Activated CD4-positive, alpha-beta T cell treated with anti-CD3 and anti-CD28 coated beads, Interleukin-2, amount 10 ng/mL, durations not matched to agents 24 days and 14 days (primary cell): ENCODE measurements at places on chromosomes 1 and 21. TPM values are rescaled to one million over a fixed set of nuclear protein-coding genes. Genes with fewer than 3 reads are reported as not detected.

GRCh38 chr1:20873311-20873710, 86.2 kb upstream of the HP1BP3 start:
- peaks cover 6% of the 10 kb centered on the region for H3K4me1 ChIP-seq
- H3K27me3 ChIP-seq: no peaks in the 10 kb centered on the region
- peaks cover 19% of the 10 kb centered on the region for H3K36me3 ChIP-seq
- H3K4me3 ChIP-seq: no peak overlapping the region
- no peak overlapping the region for H3K27ac ChIP-seq
- DNase-seq: no peak

GRCh38 chr1:208002672-208003071, 91.7 kb upstream of the CD34 start:
- no peaks in the 10 kb centered on the region for H3K4me1 ChIP-seq
- H3K4me3 ChIP-seq: no peak overlapping the region
- peaks cover 6% of the 10 kb centered on the region for H3K27me3 ChIP-seq
- DNase-seq: no peak

DNA sequence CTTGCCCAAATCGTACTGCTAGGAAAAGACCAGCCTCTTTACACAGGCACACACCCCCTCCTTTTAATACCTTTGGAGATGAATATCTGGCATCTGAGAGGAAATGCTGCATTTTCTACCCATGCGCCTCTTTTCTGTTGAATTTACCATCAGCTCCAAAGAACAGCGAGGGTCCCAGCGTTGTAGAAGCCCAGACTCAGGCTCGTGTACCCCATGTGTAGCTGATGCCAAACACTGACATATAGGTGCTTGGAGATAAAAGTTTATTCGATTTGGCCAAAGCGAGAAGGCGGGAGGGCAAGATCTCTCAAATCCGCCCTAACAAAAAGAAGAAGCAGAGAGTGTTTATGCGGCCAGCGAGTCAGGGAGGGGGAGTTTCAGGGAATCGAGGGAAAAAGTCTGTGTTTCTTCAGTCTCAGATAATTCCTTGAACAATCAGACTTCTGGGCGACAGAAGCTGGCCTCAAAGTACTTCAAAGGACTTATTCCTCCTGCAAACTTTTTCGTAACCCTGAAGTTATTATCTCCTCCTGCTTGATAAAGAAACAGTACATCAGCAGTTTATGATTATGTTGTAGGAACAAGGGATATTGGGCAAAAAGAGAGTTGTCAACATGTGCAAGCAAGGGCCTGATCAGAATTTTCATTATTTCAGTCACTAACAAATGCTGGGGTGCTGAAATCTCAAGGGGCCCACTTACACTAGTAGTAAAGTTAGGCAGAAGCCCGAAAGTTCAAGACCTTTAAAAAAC, 642 bp upstream of the CREG1 start:
- H3K36me3 ChIP-seq: no peaks in the 10 kb centered on the region
- peaks cover 8% of the 10 kb centered on the region for H3K27me3 ChIP-seq
- H3K27ac ChIP-seq: no peak overlapping the region
- no peak for DNase-seq
- peaks cover 26% of the 10 kb centered on the region for H3K4me1 ChIP-seq

- H3K4me1 ChIP-seq: peaks cover 2% of the 10 kb centered on the region
- H3K27ac ChIP-seq: no peak overlapping the region
- no peaks in the 10 kb centered on the region for H3K36me3 ChIP-seq
- no peak for DNase-seq
- H3K27me3 ChIP-seq: peaks cover 1% of the 10 kb centered on the region
Measured at GRCh38 chr1:48681476-48682305, 95.0 kb downstream of the BEND5 start.

GRCh38 chr1:1358433-1359271, at the start of gene MXRA8:
TSS of gene MXRA8 (minus strand) at chr1:1358555. CDS start at chr1:1358504, 51 bp downstream.
- H3K36me3 ChIP-seq: no peaks in the 10 kb centered on the region
- no peak within 1 kb of the TSS for H3K27ac ChIP-seq
- H3K4me1 ChIP-seq: peaks cover 12% of the 10 kb centered on the region
- peaks cover 20% of the 10 kb centered on the region for H3K27me3 ChIP-seq

DNA sequence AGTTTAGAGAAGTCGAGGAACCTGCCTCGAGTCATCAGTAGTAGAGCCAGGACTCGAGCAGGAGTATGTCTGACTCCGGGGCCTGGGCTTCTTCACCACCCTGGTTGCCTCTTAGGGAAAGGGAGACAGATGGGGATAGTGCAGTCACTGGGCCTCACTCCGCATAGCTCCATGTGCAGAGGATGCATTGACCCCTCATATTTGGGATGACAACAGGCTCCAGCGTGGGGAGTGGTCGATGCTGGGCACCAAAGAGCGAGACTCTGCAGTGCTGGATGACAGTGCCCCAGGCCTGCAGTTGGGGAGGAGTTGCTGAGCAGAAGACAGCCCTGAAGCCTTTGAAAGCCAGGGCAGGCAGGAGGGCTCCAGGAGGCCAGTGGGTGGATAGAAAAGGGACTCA, 20.8 kb upstream of the TENT5C start:
- H3K27me3 ChIP-seq: peaks cover 3% of the 10 kb centered on the region
- H3K4me3 ChIP-seq: no peak overlapping the region
- no peak for DNase-seq
- no peak overlapping the region for H3K27ac ChIP-seq

DNA sequence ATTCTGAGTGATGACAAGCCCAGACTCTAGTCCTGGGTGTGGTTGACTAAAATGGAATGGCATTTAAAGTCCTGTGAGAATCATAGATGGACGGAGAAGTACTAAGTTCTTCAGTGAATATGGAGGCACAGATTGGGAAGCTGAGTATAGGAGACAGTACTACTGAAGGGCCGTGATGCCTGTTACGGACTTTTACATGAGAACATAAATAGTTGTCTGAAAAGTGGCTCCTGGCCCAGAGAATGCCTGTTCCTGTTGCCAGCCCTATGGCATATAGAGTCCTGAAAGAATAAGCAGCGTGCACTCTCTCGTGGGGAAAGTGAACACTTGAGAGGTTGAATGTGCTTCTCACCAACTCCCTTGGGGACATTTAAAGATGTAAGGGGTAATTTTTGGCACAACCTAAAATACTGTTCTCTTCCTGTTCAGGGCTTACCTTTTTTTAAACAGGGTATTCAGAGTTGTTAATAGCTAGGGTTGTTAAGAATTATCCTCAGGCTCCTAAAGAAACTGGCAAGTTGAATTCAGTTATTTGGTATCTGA, 20.4 kb downstream of the CCT8 start:
- DNase-seq: peak; percentile 56
- H3K27ac ChIP-seq: no peak overlapping the region
- H3K4me1 ChIP-seq: no peaks in the 10 kb centered on the region
- no peaks in the 10 kb centered on the region for H3K27me3 ChIP-seq
- H3K4me3 ChIP-seq: no peak overlapping the region

The NTNG1 gene
- not detected in 2 replicates for total RNA-seq

The NR1I3 gene
- not detected in 2 replicates for total RNA-seq

The GUCA2A gene
- total RNA-seq: not detected in 2 replicates
